ENCODE measurements at places on chromosomes 4 and X.
A peak's percentile ranks its signal among the peaks of the same experiment; 100 is the strongest.

DNA sequence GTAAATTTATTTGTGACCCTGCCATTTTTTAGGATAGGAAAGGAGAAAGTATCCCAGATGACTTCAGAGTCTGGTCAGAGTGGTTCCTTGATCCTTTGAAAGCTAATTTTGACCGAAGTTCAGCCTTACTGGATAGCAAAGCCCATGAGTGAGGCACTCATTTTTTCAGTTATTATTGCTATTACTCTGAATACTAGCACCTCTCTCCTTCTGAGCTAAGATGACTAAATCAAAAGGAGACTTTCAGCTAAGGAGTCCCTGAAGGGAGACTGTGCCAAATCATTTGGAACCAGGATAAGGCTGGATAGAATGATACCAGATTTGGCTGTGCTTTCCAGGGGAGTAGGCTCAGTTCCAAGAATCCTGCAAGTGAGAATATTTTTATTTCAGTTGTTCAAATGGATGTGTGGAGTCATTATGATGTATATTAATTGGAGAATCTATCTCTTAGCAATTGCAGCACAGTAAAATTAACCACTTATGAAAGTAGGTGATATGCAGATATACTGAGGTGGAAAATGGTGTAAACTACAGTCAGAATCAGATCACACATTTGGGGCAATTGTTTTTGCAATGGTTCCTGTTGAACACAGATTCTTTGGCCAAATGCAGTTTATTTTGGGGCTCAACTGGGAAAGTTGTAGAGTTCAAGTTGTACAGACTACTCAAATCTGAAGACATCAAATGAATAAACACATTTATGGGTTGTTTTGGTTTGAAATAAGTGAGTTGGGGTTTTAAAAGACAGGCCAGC is 1.2 kb downstream of the P2RY10 start:
- DNase-seq, result no peak

DNA sequence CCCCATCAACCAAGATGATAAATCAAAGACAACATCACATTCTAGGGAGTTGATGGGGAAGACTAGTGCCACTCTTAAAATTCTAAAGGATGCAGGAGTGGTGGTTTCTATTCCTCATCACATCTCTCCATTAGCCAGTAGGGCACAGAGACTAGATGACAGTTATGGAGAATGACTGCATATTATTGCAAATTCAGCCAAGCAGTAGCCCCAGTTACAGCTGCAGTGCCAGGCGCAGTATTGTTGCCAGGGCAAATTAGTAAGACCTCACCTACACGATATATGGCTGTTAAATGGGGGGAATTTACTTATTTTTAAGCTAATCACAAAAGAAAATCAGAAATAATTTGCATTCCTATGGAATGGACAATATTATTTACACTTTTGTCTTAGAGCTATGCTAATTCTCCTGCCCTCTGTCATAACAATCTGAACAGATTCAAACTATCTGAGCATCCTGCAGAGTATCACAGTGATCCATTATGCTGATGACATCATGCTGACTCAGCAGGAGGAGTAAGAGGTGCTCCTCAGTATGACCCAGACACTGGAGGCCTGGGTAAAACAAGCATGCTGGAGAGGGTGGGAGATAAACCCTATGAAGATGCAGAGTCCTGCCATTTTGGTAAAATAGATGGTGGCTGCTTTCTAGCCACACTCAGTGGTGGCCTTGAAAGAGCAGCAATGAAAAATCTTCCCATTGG is 24.7 kb downstream of the ETNPPL start:
- DNase-seq, result no peak

GRCh38 chr4:74433541-74434172 is 11.3 kb upstream of the AREG start:
- DNase-seq, result no peak

- no peak for DNase-seq
These were observed 55.2 kb upstream of the TRPC3 start for GRCh38 chr4:122007016-122007415.

DNA sequence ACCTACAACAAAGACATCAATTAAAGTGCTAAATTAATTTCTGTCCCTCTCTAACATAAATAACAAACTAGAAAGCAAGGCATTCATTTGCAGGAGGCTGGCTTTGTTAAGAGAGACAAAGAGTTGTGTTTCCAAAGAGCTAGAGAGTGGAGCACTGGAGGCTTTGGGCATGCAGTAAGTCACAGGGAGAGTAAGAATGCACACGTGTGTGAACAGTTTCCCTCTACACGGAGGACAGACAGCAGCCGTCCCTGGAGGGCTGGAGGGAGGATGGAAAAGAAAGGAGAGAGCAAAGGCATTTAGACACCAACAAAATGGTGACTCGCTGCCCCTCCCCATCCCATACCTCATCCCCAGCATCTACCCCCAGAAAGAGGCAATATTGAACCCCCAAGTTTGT is 20.4 kb upstream of the DCHS2 start:
- no peak for DNase-seq

DNA sequence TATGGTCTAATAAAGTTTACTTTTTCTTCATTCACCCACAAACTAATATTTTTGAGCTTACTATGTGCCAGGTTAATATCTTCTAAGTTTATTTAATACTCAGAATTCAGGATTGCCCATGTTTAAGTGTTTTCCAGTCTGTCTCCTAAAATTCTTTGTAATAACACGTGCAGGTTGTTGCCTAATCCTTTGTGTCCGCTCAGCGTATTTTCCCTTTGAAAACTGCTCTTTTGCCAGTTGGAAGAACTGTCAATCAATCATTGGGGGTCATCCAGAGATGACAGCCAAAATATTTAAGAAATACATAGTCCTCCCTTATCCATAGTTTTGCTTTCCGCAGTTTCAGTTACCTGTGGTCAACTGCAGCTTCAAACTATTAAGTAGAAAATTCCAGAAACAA is 63.4 kb downstream of the LNX1 start:
- DNase-seq, result no peak

DNA sequence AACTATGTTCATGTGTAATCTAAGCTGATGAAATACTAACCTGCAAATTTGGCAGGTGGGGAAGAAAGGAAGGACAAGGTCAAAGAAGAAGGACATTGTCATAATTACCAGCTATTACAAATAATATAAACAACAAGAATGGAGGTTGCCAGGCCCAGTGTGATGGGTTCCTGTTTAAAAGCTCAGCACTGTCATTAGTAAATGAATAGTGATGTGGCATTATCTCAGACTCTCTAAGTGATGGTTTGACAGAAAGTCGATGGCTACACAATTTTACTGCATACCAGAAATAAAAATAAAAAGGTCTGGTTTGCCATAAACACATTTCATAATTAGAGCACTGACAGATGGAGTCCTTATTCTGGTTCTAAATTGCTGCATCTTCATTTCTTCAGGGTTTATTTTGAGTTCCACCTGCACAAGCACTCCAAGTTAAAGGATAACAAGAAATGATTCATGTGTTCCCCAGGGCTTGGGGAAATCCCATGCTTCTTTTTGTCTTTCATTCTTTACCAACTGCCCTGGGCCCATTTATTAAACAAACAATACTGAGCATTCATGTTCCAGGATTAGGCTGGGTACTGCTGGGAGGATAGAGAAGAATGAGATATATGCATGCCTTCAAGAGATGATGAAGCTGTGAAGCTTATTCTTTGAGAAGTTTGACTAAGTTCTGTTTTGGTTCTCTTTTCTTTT is 367.8 kb upstream of the RASGEF1B start:
- no peak for DNase-seq

DNA sequence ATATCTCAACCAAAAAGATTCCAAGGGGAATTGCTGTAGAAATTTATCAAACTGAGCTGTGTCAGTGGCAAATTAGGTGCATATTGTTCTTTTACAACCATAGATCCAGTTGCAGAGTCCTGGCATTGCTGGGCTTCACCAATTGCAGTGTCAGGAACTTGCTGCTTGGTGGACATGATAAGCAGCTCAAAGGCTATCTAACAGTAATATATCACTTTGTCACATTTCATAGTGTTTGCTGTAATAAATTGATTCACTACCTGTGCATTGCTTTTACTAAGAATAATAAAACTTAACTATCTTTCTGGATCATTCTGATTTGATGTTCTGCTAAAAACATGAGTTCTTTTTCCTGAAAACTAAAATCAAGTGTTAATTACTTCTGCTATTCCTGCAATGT is 30.9 kb upstream of the ACE2 start:
- DNase-seq, result no peak

DNA sequence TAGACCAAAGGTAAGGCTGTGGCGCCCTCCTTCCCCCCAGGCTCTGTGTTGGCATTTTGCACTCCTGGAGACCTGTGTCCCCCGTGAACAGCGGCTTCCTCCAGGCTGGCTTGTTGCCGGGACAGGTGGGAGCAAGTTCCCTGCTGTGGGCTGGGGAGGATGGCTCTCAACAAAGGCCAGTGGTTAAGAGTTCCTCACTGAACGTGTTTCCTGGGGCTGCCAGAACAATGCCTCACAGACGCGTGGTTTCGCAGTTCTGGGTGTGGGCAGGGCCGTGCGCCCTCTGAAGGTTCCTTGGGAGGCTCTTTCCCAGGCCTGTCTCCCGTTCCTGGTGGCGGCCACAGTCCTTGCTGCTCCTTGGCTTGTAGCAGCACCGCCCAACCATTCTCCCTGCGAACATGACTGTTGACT is 33.4 kb downstream of the NELFA start:
- no peak for DNase-seq

- DNase-seq, result no peak
These were observed 52.7 kb downstream of the ZNF718 start for GRCh38 chr4:176995-177394.

DNA sequence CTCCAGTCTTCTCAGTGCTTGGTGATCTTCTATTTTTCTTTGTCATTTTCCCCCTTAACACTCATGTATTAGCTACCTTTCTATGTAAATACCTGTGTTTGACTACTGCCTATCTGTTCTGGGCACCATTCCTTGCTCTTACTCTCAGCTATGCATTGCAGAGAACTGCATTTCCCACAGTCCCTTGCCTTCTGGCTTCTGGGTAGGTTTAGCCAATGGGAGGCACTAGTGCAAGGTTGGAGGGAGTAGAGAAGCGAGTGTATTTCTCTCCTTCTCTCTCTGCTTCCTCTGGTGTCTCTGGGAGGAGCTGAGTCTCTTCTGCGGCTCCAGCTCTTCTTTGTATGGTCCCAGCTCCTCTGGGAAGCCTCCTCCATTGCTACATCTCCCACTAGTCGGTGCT is 50.5 kb downstream of the CWH43 start:
- no peak for DNase-seq

DNA sequence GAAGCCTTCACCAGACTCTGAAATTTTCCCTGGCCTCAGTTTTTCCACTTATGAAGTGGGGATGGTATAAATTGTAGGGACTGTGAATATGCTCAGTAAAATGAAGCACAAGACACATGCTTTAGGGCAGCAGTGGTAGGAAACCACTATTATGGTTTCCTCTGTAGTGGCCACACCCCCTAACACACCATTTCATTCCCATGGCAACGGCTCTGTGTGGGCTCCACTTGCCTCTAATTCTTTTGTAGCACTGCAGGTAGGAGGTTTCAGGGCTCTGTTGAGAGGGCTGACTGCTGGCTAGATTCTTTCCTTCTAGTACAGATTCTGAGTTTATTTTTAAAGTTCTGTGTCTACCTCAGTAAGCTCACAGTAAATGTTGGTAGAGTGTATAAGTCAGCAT is 3.5 kb upstream of the VMA21 start:
- DNase-seq, result peak; percentile 83

DNA sequence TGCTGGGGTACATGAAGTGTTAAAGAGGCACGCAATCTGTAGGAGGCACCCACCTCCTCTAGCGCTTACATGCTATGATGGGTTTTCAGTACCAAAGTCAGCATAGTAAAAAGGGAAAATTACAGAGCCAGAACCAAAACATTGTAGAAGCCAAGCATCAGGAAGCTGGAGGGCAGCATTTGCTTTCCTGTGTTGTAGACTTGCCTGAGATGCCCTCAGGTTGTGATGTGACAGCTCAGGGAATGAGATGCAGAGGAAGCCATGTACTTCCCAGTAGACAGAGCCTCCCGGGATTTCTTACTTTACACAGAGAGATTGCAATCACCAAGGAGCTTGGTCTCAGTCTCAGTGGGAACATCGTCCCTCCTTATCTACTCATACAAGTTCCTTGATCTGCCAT is 161.5 kb downstream of the ARAP2 start:
- no peak for DNase-seq

- DNase-seq, result no peak
These were observed 24.2 kb downstream of the FAM156A start for GRCh38 chrX:52933976-52934703.

- DNase-seq, result no peak
These were observed 220.4 kb upstream of the AGTR2 start for GRCh38 chrX:115949900-115950822.

- DNase-seq, result no peak
These were observed 20.0 kb upstream of the MBNL3 start for GRCh38 chrX:132508834-132509233.

GRCh38 chr4:101393256-101393655 is 45.9 kb upstream of the PPP3CA start:
- no peak for DNase-seq

DNA sequence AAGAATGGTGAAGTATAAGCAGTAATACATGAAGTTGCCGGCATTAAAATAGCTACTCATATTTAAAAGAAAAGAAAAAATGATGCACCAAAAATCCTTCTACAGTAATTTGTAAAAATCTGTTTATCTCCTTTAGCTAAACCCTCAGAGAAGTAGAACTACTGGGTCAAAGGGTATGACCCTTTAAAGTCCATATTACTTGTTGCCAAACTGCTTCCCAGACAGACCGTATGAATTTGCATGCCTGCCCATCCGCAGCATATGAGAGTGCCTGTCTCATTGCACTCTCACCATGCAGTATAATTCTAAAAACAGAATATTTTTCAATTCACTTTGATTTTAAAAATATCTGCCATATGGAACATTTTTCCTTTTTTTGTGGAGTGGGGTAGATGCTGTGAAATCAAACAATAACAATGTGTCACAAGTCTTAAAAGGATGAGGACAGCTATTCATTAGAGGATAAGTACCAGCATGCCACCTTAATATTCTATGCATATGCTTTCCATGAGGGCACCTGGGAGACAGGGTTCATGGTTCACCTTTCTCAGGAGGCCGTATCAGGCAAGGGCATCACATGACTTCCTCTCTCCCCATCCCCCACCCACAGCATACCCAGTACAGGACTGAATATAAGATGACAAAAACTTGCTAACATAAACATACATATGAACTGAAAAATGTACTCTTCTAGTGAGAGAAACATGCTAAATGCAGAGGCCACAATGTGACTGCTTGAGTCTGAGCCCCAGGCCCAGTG is 17.8 kb downstream of the ZDHHC9 start:
- DNase-seq, result peak; percentile 5

All from CD4-positive, alpha-beta T cell treated with Interleukin-2 at 100 ng/mL for 4 hours (primary cell).